Mucosa of descending colon (tissue), 3 donors: ENCODE measurements at places on chromosomes 7 and 10. TPM values are rescaled to one million over a fixed set of nuclear protein-coding genes. Genes with fewer than 3 reads are reported as not detected.

DNA sequence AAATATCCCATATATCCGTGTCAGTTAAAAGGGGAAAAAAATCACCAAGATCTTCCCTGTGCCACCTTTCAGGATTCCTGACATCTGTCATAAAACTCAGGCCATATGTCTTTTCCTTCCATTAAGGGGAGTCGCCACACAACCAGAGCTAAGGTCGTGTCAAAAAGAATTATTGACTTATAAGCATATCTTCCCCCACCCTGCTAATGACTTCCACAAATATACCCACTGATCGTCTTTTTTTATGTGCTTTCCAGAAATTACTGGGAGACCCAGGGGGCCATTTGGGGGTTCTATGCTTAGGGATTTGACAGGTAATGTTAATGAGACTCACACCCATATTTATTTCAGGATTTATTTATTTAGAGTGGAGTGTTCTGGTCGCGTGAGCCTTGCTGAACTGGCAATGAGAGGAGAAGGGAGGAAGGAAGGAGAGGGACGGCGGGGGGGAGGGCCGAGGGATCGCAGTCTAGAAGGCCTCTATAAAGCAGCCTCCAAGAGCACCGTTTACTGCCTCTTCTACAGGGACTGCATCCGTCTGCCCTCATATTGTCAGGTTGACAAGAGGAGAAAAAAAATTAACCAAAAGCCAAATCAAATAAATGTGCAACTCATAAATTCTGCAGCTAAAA, 135.7 kb upstream of the MGMT start:
- DNase-seq: no peak

DNA sequence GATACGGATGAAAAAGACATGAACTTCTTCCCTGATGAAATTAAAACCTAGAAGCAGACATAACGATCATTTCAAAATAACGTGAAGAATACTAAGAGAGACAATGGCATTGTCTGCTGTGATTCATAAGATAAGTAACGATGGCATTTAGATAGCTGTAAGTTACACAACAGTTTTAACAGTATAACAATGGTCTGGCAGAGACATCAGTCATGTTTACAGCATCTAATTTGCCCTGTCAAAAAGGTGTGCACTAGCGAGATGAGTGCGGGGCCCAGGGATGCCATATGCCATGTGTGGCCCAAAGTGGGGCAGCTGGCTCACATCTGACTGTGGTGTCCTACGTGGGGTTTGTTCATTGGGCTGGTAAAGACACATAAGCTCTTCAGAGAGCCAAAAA, 55.7 kb upstream of the RHEB start:
- no peak for DNase-seq

DNA sequence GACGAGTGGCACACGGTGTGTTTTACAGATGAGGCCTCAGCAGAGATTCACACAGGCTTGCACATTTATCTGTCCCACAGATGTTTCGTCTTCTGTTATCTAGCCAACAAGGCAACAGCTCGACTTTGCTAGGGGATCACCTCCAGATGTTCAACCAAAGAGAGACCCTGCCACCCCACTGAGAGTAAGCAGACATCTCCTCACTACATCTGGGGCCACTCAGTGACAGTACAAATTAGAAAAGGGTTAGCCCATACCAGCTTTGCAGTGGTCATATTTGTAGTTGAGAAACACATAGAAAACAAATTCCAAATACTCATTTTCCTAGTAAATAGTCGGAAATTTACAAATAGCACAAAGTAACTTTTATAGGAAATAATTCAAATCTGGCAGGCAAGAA, 164.2 kb downstream of the HDAC9 start:
- no peak for DNase-seq

- no peak for DNase-seq
Observed at GRCh38 chr10:30354669-30355068, 5.6 kb upstream of the MTPAP start.

- no peak for DNase-seq
Observed at GRCh38 chr10:83142074-83142563, 997.2 kb upstream of the GHITM start.

DNA sequence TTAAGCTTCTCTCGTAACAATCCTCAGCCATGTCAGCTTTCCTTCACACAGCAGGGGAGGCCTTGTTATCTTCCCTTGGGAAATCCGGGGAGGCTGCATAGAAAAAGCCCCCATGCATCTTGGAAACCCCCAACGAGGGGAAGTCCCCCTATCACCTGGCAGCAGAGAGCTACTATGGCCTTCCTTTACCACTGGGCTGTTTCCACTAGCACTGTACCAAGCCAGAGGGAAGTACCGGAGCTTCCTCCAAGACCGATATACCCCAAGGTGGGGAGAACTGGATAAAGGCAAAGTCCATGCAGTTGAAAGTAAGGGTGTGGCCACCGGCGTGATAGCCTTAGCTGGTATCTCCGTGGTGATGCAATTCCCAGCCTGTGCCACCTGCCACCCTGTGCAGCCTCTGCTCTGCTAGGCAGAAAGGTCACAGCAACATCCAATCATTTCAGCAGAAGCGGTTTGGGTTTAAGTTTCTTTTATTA, 4.4 kb upstream of the CLIP2 start:
- peak; percentile 88 for DNase-seq

GRCh38 chr10:86813101-86813500, 56.7 kb downstream of the BMPR1A start:
- no peak for DNase-seq

DNA sequence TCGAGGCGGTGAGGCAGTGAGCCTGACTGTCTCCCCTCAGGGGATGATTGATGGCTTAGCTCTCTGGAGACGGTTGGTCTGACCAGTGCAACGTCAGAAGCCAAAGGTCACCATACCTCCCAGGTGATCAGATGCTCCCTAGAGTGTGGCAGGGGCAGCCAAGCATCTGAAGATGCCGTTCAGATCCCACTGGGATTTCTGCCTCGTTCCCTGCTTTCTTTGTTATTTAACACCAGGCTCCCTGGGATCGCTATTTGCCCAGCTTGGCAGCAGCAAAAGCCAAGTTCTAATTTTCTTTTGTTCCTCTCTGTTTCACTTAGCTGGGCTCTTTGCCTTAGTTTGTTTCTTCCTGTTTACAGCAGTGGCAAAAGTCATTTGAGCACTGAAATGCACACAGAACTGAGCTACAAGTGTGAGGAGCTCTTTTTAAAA, 53.5 kb upstream of the SVIL start:
- no peak for DNase-seq

Gene DNAH11
- total RNA-seq: 0.02 TPM

Gene AZGP1
- 6.0 TPM for total RNA-seq

Gene HOXA13
- total RNA-seq: 42.2 TPM

Gene EPO
- not detected for total RNA-seq
